HS-5 (cell line): ENCODE measurements at places on chromosomes 3 and 15.

DNA sequence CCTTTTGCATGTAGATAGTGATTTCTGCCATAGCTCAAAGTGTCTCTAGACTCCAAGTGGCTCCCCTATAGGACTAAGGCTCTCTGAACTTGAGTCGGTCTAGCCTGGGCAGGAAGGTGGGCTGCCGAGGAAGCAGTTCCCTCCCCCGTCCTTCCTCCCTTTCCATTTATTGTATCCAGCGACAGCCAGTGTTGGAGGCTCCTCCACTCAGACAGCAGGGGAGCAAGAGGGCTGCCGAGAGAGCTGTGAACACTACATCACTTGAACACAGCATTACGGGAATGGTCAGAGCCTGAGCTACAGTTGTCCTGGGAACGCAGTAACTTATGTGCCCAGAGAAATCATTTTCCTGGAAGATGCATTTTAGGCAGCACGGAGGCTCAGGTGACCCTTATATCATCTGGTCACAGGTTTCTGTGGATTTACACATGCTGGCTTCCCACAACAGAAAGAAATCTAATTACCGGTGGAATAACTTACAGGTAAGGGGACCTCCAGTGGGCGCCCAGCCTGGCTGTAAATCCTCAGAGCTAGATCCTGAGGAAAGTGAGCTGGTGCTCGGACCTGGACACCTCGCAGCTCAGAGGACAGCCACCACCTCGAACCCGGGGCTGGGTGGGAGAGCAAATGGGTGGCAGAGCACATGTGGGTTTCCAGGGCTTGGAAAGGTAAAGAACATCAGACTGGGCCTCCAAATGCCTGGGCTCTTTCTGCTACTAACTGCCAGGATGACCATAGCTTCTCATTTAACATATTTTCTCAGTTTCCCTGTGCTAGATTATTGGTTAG, 197.1 kb downstream of the UACA start:
- no peak for DNase-seq

DNA sequence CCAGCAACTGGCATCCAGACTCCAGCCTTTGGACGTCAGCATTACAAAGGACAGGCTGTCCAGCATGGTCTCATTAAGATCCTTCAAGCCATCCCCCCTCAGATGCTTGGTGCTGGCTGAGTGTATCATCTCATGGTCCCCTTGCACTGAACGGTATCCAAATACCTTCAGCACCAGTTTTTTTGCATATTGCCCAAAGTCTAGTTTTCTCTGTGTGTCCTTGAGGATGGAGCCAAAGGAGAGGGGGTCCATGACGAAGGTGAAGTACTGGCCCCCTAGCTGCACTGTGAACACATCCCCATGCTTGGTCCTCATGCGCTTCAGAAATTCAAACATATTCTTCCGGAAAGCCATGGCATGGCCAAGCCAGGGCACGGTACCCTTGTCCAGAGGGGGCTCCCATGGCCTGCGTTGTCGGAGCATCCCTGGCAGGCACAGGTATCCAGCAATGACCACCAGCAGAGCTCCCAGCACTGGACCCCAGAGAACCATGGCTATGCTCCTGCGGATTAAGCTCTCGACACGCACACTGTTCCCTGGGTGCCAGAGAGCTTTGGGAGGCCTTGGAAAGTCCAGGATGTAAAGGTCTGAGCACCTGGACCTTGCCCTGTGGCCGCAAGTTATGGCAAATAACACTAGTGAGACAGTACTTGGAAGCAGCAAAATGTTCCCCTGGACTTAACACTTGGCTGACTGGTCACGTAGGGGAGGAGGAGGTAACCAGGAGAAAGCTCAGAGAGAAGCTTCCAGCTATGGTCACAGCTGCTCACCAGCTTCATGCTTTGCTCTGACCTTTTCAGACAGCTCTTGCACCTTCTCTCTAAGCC, at the start of gene CYP8B1:
Gene CYP8B1 (minus strand): TSS at position 555 of the 827 bp plus-strand sequence. CDS start 63 bp downstream, at position 492.
- no peak for DNase-seq

- DNase-seq = no peak
Observed at GRCh38 chr15:80060356-80061006, 1.0 kb downstream of the ZFAND6 start.

GRCh38 chr3:168914662-168915061, 748.9 kb downstream of the MECOM start:
- DNase-seq = peak; percentile 18

DNA sequence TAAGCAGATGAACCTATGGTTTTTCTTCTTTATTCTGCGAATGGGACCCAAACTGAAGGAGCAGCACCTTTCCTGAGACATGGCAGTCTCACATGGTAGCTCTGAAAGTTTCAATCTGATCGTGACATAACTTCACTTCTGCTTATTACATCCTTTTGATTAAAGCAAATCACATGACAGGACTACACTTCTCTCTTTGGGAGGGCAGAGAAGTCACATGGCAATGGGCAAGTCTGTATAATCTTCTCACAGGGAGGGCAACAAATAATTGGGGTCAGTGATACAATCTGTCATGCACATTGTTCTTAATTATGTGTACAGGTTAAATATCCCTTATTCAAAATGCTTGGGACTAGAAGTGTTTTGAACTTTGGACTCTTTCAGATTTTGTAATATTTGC, 21.6 kb downstream of the NCBP2 start:
- DNase-seq = no peak

DNA sequence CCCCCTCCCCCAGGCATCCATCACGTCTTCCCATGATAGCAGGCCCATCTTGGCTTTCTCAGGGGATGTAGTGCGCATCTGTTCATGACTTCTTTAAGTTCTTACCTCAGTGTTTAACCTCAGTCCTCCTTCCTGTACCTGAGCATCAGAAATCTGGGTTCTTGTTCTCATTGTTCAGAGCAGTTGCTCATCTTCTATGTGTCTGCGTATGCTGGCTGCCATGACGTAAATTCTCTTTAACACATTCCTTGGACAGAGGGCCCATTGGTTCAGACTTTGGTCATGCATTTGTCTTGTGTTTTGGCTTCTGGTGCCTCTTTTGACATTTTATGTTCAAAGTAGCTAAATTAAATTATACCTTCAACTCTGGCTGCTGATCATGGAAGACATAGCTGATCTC, 227.3 kb downstream of the CACNA2D3 start:
- DNase-seq = no peak

- DNase-seq = no peak
Observed at GRCh38 chr3:43783987-43784639, 93.4 kb downstream of the ABHD5 start.

DNA sequence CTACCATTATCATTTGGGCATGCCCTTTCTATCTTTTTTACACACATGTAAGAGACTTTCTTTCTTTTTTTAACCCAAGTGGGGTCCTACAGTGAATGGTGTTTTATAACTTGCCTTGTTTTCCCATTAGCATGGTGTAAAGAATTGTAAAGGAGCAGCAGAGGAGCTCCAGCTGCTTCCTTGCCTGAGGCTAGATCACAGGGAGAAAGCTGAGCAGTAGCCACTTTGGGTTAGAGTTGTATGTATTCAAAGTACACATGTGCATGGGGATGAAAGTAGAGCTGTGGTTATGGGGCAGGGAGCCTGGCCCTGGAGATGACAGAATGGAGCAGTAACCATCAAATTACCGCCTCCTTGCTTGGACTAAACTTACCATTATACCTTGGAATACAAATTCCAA, 231.1 kb upstream of the PDZRN3 start:
- no peak for DNase-seq

DNA sequence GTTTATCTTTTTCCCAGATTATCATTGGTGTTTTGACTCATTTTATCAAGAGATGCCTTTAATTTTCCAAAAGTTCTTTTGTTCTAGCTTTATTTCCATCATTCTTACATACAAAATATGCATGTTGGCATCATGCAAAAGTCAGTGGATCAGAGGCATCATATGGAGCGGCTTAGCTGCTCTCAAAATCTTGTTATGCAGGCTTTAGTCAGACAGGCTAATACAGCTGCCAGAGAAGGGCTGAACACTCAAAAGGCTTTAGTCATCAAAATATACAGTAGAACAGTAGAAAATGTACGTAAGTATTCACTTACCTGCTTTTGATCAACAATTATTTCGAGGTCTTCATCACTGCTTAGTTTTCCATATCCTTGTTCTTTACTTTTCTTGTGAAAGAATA, 65.5 kb downstream of the PEX5L start:
- DNase-seq = no peak

DNA sequence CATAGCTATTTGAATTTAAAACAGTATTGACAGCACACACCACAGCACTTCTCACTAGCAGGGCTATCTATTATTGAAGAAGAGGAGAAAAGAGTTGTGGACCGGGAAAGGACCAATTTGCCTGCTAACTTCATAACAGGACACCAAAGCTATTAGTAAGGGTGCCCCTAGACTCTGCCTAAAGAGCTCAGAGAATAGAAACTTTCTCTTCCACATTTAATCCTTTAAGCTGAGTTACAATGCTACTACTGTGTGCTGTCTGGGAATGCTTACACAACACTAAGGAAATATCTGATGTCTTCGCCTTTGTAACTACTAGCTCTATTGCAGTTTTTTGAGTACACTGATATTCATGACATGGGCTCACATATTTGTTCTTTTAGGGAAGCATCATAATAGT, 13.5 kb upstream of the AADAC start:
- no peak for DNase-seq

DNA sequence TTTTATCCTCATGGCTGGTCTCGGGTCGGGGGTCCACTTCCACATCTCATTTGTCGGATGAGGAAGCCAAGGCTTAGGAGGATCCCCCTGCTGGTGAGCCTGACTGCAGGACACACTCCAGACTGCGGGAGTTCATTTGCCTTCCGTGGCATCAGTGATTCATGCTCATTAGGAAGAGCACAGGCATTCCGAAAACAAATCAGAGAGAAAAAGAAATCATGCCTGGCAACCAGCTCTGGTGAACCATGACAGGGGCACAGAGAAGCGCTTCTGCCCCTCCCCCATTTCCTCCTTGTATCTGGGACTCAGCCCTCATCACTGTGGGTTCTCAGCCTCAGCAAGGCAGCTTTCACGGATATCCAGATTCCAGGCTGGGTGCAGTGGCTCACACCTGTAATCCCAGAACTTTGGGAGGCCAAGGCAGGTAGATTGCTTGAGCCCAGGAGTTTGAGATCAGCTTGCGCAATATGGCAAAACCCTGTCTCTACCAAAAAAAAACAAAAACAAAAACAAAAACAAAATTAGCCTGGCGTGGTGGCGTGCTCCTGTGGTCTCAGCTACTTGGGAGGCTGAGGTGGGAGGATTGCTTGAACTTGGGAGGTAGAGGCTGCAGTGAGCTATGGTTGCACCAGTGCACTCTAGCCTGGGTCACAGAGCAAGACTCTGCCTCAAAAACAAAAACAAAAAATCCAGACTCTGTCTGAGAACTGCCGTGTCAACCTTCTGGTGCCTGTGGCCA, 28.4 kb downstream of the IRAK2 start:
- peak; percentile 70 for DNase-seq

- no peak for DNase-seq
Observed at GRCh38 chr3:51622413-51622812, 48.6 kb upstream of the TEX264 start.

GRCh38 chr3:157948605-157949383, 157.4 kb downstream of the SHOX2 start:
- DNase-seq = no peak

- peak; percentile 16 for DNase-seq
Observed at GRCh38 chr15:67253549-67254237, 768 bp downstream of the AAGAB start.

DNA sequence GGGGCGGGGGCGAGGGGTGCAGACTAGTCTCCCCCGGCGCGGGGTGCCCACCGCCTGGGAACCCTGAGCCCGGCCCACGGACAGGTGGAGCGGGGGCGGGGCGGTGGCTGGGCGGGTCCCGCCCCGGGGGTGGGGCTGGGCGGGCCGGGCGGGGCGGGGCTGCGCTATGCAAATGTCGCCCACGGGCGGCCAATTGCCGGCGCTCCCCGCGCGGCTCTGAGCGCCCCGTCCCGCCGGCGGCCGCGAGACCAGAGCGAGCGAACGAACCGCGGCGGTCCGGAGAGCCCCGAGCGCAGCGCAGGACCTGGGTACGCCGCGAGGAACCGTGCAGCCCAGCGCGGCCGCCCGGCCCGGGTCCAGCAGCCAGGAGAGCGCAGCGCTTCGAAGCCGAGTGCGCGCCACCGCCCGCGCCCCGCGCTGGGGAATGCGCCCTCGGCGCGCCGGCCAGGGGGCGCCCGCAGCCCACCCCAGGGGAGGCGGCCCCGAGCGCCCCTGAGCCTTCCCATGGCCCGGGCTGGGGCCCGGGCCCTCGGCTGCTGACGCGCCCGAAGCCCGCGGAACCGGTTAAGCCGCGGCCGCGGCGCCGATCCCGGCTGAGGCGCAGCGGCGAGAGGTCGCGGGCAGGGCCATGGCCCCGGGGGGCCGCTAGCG, at the start of gene SEMA3F:
Gene SEMA3F (plus strand): TSS at position 485 of the 651 bp plus-strand sequence. CDS start 4,299 bp downstream, outside the sequence.
- no peak for DNase-seq

GRCh38 chr15:34271493-34271892, 46.7 kb downstream of the EMC4 start:
- DNase-seq = peak; percentile 22

DNA sequence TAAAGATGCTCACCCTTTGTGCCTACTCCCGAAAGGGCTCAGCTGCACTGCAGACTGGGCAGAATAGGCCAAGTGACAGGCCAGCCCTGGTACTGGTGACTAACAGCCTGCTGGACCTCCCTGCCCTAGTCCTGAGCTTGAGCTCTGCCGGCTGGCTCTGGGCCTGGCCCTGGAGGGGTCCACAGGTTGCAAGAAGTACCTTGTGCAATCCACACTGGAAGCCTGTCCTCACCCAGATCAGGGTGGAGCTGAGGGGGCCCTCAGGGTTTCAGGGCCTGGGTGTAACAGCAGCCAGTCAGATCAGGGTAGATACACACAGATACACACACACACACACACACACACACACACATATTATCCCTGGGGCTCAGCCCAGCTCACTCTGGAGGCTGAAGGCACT, 27.3 kb upstream of the PLA2G4D start:
- DNase-seq = no peak

DNA sequence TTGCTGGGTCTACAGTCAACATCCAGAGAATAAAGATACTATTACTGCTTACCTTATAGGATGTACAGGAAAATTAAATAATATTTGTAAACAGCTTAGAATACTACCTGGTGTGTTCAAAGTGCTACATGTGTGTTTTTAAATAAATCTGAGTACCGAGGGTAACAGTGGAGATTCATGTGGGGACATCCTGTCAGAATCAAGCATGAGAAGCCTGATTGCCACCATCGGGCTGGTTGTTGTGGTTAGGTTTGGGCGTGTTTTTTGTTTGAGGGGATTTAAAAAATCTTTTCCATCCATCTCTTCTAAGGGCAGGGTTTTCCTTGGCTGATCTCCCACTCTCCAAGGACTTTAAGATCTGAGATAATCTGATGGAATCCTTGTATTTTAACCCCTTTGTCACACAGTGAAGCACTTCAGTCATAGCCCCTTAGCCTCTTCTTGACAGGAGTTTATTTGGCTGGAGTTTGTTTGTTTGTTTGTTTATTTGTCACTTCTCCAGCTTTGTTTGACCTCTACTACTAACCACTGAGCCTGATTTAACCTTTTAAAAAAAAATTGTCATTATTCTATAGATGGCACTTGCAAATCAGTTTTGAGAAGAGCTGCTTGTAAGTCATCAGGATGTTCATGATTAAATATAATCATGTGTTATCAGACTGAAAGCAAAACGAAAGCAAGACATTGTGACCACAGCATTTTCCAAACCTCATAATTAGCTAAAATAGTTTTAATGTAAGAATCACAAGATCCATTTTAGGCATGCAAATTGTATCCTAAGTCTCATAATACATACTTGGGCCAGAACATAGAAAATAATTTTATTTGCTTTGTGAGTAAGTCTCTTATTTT, 72.8 kb upstream of the RARB start:
- no peak for DNase-seq
